HCT116 (cell line): ENCODE measurements at places on chromosomes 13 and 19. TPM values are rescaled to one million over a fixed set of nuclear protein-coding genes. Genes with fewer than 3 reads are reported as not detected.

- H3K4me1 ChIP-seq, result no peaks in the 10 kb centered on the region
- no peaks in the 10 kb centered on the region for H3K27me3 ChIP-seq
- no peak for DNase-seq
- H3K4me3 ChIP-seq, result no peak overlapping the region
- no peak overlapping the region for H3K27ac ChIP-seq
Measured at GRCh38 chr19:51807111-51807701, 12.2 kb downstream of the FPR3 start.

DNA sequence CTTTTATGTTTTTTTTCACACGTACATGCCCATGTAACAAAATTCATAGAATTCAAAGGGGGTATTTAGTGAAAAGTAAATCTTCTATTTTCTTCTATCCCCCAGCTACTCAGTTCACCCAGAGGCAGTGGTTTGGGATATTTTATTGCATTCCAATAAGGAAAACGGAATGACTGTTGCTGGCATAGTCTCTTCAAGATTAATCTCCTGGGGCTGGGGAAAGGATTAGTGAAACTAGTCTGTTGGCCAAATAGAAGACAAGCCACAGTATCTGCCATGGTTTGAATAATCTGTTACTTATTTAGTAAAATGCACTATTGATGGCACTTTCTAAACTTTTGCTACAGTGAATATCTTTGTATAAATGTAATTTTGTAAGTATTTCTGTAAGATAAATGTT is 122.0 kb downstream of the NDFIP2 start:
- H3K4me1 ChIP-seq, result no peaks in the 10 kb centered on the region
- no peak overlapping the region for H3K4me3 ChIP-seq
- no peaks in the 10 kb centered on the region for H3K36me3 ChIP-seq
- H3K27me3 ChIP-seq, result no peaks in the 10 kb centered on the region

- H3K4me1 ChIP-seq, result no peaks in the 10 kb centered on the region
- H3K36me3 ChIP-seq, result no peaks in the 10 kb centered on the region
- no peaks in the 10 kb centered on the region for H3K27me3 ChIP-seq
- H3K4me3 ChIP-seq, result no peak overlapping the region
Measured at GRCh38 chr19:28619816-28620429, 593.0 kb downstream of the UQCRFS1 start.

DNA sequence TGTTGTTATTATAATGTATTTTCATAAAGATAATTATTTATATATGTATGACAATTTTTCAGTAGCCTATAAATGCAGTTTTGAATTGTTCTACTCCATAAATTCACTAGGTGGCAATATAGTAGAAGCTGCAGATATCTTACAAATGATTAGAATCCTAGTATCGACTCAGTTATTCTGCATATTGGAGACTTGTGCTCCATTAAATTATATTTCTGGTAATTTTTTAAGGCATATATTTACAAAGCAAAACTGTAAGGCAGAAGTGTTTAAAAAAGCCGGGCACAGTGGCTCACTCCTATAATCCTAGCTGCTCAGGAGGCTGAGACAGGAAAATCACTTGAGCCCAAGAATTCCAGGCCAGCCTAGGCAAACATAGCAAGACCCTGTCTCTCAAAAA is 58.7 kb downstream of the DPY19L3 start:
- no peak overlapping the region for H3K4me3 ChIP-seq
- H3K27me3 ChIP-seq, result no peaks in the 10 kb centered on the region
- peak; percentile 3 for DNase-seq
- H3K27ac ChIP-seq, result no peak overlapping the region
- no peaks in the 10 kb centered on the region for H3K4me1 ChIP-seq
- H3K36me3 ChIP-seq, result no peaks in the 10 kb centered on the region

GRCh38 chr19:45395821-45396617 is 8.8 kb downstream of the PPP1R13L start:
- H3K4me1 ChIP-seq, result peaks cover 8% of the 10 kb centered on the region; the same call in 1 of the 2 replicates
- H3K36me3 ChIP-seq, result peaks cover 3% of the 10 kb centered on the region
- no peaks in the 10 kb centered on the region for H3K27me3 ChIP-seq
- H3K4me3 ChIP-seq, result no peak overlapping the region
- DNase-seq, result no peak
- no peak overlapping the region for H3K27ac ChIP-seq

Gene AXL
- 47.4 TPM for total RNA-seq

DNA sequence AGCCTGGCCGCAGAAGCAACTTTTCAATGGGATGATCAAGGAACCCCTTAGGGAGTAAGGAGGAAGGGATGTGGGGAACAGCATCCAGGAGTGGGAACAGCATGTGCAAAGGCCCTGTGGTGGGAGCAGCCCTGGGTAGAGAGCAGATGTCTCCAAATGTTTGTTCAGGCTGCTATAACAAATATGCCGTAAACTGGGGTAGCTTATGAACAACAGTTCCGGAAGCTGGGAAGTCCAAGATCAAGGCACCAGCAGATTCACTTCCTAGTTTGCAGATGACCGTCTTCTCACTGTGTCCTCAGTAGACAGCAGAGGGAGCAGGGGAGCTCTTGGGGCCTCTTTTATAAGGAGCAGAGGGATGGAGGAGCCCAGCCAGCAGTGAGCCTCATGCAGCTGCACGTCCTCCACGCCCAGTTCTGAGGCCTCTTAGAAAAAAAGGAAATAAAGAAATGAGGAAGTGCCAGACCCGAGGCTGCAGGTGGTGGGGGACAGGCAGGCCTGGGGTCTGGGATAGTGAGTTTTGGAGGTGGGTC is 4.2 kb upstream of the LRRC25 start:
- H3K4me3 ChIP-seq, result no peak overlapping the region
- no peaks in the 10 kb centered on the region for H3K27me3 ChIP-seq
- H3K27ac ChIP-seq, result peak overlapping the region; percentile 35; the same call in 1 of the 2 replicates
- H3K4me1 ChIP-seq, result peaks cover 9% of the 10 kb centered on the region
- H3K36me3 ChIP-seq, result no peaks in the 10 kb centered on the region

- no peaks in the 10 kb centered on the region for H3K27me3 ChIP-seq
- H3K4me3 ChIP-seq, result peak overlapping the region; percentile 97
- peak overlapping the region; percentile 88 for H3K27ac ChIP-seq
- H3K36me3 ChIP-seq, result peaks cover 9% of the 10 kb centered on the region; the same call in 1 of the 2 replicates
Measured at GRCh38 chr19:16111909-16112752, 442 bp downstream of the RAB8A start.

GRCh38 chr19:49155005-49155819 is at the start of gene HRC:
Gene HRC, minus strand, starts transcription at chr19:49155396. Its CDS starts 159 bp downstream, at chr19:49155237.
- no peaks in the 10 kb centered on the region for H3K36me3 ChIP-seq
- H3K27ac ChIP-seq, result no peak within 1 kb of the TSS
- H3K27me3 ChIP-seq, result no peaks in the 10 kb centered on the region
- H3K4me1 ChIP-seq, result peaks cover 43% of the 10 kb centered on the region
- H3K4me3 ChIP-seq, result no peak within 1 kb of the TSS

DNA sequence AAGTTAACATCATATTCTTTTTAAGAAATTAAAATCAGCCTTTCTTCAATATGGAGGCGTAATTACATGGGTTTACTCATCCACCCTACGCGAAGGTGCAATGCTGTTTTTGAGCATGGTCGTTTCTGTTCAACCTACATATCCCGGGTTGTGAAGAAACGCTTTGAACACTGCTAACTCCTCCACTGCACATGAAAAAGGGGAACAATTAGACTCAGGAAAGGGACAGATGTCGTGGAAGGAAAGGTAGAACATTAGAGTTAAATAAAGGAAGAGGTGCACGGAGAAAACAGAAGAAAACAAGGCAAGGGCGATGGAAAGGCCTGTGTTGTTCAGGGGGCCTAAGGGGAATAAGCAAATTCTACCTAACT is 4.1 kb downstream of the ZIC5 start:
- H3K27ac ChIP-seq, result peak overlapping the region; percentile 97
- no peak for DNase-seq
- peak overlapping the region; percentile 79 for H3K4me3 ChIP-seq
- H3K27me3 ChIP-seq, result no peaks in the 10 kb centered on the region

DNA sequence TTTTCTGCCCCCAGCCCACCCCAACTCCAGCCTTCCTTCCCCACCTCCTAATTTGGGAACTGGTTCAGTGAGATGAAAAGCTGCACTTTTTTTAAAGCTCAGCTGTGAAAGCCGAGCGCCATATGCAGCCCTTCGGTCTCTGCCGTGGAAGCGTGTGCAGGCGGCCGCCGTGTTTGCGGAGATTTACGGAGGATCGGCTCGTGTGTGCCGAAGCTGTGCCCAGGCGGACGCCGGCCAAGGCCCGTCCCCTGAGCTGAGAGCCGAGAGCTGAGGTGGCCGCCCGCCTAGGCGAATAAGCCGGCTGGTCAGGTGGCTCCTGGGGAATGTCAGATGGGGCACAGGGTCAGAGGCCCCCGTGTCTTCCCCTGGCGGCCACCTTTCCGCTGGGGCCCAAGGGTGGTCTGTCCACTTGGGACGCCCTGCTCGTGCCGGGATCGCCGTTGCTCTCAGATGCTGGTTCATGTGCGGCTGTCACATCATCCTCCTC is 78.7 kb downstream of the ZNF536 start:
- H3K4me3 ChIP-seq, result no peak overlapping the region
- DNase-seq, result no peak
- H3K27me3 ChIP-seq, result peaks cover 43% of the 10 kb centered on the region
- no peaks in the 10 kb centered on the region for H3K4me1 ChIP-seq
- no peaks in the 10 kb centered on the region for H3K36me3 ChIP-seq

DNA sequence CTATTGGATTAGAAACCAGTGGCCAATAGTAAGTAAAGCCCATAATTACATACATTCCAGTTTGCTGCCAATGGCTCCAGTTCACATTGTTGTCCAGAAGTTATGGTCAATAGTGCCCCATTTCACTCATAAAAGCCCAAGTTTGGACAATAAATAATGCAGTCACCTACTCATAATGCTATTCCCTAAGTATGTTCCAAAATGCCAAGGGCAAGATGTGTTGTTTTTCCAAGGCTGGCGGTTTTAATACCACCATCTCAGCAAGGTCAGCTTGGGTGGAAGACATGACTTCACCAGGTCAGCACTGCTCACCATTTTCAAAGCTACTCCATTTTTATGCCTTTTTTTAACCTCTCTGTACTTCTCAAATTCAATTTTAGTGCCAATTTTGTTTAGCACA is 32.7 kb downstream of the KCTD12 start:
- no peaks in the 10 kb centered on the region for H3K27me3 ChIP-seq
- no peak overlapping the region for H3K4me3 ChIP-seq
- H3K27ac ChIP-seq, result no peak overlapping the region
- no peak for DNase-seq

- H3K36me3 ChIP-seq, result no peaks in the 10 kb centered on the region
- no peaks in the 10 kb centered on the region for H3K27me3 ChIP-seq
- H3K4me3 ChIP-seq, result no peak overlapping the region
- no peak for DNase-seq
Measured at GRCh38 chr13:53165261-53165660, 136.6 kb downstream of the OLFM4 start.

Gene PDS5B
- total RNA-seq, result 26.5 TPM

GRCh38 chr19:10968527-10969135 is 7.8 kb downstream of the SMARCA4 start:
- H3K4me3 ChIP-seq, result no peak overlapping the region
- no peak for DNase-seq
- H3K27me3 ChIP-seq, result no peaks in the 10 kb centered on the region
- H3K36me3 ChIP-seq, result no peaks in the 10 kb centered on the region

Gene LRRC4B
- 0.89 TPM for total RNA-seq

DNA sequence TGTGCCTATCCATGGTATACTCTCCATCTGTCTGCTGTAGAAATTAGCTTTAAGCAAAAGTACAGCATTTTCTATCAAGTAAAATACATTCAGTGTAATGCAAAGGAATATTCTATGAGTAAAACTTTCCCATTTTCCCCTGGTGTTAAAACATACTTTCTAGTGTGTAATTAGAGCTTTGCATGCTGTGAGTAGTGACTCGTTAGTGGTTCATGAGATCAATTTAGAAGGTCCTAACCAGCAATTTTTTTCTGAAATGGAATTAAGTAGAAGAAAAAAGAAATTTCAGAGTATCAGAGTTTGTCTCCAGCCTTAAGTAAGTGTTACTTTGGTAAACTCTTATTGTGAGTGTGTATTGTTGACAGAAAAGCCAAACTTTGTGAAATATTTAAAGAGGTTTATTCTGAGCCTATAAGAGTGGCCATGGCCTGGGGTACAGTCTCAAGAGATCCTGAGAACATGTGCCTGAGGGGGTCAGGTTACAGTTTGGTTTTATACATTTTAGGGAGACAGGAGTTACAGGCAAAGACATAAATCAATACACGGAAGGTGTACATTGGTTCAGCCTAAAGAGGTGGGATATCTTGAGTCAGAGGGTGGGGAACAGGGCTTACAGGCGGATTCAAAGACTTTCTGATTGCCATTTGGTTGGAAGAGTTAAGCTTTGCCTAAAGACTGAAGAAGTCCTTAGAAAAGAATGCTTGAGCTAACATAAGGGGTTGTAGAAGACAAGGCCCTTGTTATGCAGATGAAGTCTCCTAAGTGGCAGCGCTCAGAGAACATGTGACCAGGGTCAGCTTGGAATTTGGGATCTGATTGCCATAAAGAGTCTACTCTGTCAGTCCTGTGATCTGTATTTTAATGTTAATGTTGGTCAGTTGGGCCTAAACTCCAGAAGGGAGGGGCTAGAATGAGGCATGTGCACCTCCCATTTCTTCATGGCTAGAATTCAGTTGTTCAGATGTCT is 25.5 kb downstream of the FAM187B start:
- peaks cover 3% of the 10 kb centered on the region; the same call in 1 of the 2 replicates for H3K4me1 ChIP-seq
- H3K27ac ChIP-seq, result no peak overlapping the region
- no peak for DNase-seq
- H3K4me3 ChIP-seq, result no peak overlapping the region
- no peaks in the 10 kb centered on the region for H3K36me3 ChIP-seq
- no peaks in the 10 kb centered on the region for H3K27me3 ChIP-seq

GRCh38 chr19:20422216-20423205 is 143.1 kb downstream of the ZNF737 start:
- no peaks in the 10 kb centered on the region for H3K27me3 ChIP-seq
- no peaks in the 10 kb centered on the region for H3K4me1 ChIP-seq
- no peaks in the 10 kb centered on the region for H3K36me3 ChIP-seq
- no peak overlapping the region for H3K4me3 ChIP-seq
- no peak overlapping the region for H3K27ac ChIP-seq

GRCh38 chr19:13693889-13694288 is 70.4 kb upstream of the MRI1 start:
- no peak for DNase-seq
- H3K4me3 ChIP-seq, result no peak overlapping the region
- H3K4me1 ChIP-seq, result no peaks in the 10 kb centered on the region
- no peak overlapping the region for H3K27ac ChIP-seq
- no peaks in the 10 kb centered on the region for H3K36me3 ChIP-seq
- H3K27me3 ChIP-seq, result no peaks in the 10 kb centered on the region

DNA sequence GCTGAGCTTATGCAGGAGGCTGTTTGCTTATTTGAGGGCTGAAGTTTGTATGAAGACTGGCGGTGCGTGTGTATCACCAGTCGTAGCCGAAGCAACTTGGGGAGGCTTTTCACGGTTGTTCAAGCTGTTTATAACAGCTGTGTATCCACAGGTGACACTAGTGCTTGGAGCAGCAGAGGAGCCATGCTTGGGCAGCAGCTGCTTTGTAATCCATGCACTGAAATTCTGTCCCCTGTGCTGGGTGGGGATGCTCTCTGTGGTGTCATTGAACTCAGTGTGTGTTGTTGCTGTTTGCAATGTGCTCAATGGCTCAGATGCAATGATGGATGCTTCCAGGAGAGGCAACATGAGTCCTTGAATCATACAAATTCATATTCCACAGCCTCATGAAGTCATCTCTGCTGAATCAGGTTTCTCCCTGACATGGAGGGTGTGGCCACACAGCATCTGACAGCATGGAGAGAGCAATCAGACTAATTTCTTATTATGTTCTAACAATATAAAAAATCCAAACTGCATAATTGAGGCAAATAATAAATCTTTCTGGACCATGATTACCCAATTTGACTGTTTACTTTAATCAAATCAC is 18.8 kb upstream of the GTF3A start:
- no peak overlapping the region for H3K27ac ChIP-seq
- no peaks in the 10 kb centered on the region for H3K27me3 ChIP-seq
- no peak for DNase-seq
- no peak overlapping the region for H3K4me3 ChIP-seq
- H3K4me1 ChIP-seq, result no peaks in the 10 kb centered on the region

Gene KLHL1
- total RNA-seq, result not detected

Gene ATP8B3
- total RNA-seq, result 17.0 TPM

Gene GARIN5A
- total RNA-seq, result 12.2 TPM
